ENCODE measurements at places on chromosomes 7 and 10.

DNA sequence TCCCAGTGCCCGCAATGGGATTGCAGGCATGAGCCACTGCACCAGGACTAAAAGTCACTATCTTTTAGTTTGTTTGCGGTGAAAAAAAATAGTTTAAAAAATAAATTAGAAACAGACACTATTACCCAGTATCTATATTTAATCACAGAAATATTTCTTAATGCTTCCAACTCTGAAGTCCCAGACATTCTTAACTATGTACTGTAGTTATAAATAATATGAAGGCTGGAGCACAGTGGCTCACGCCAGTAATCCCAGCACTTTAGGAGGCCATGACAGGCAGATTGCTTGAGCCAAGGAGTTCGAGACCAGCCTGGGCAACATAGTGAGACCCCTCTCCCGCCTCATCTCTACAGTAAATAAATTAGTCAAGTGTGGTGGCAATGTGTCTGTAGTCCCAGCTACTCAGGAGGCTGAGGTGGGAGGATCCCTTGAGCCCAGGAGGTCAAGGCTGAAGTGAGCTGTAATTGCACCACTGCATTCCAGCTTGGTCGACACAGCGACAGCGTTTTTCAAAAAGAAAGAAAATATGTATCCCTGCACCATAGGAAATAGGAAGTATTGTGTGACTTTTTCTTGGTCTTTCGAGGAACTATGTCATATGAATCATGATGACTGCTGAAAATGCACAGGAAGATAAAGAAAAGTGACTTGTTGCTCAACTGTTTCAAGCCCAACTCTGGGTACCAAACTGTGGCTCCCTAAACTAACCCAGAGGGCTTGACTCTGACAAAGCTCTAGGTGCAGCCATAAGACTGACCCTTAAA is 74.9 kb upstream of the STEAP1B start:
- DNase-seq: no peak

DNA sequence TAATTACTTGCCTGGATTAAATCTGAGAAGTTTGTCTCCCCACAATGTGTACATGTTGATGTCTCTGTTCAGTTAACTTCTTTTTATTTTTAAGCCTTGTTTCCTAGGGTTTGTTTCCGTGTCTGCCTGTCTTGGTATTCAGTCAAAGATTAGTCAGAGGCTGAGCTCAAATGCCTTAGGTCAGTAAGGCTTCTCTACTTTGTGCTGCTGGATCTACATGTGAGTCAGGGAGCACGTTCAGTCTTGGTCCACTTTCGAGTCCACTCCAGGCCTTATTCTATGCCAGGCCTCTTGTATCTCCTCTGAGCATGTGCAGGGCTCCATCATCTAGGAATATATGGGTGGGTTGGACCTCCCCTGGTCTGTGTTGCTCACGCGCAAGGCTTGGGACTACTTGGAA is 93.3 kb upstream of the FZD8 start:
- DNase-seq: no peak

DNA sequence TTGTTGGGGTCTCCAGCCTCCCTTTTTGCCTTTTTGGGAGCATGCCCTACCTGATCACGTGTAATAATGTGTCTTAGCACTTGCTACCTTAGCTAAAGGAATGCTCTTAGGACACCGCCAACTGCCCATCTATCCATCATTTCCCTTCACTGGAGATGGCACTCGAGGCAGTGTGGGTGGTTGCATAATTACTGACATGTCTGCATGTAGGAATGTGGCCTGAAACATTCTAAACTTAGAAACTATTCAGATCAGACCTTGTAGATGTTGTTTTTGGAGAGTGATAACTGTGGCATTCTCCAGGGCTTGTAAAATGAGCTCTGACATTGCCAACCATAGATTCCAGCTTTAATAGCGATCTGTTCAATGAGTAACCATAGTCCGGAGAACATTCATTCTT is 365.8 kb downstream of the BBS9 start:
- DNase-seq: no peak

DNA sequence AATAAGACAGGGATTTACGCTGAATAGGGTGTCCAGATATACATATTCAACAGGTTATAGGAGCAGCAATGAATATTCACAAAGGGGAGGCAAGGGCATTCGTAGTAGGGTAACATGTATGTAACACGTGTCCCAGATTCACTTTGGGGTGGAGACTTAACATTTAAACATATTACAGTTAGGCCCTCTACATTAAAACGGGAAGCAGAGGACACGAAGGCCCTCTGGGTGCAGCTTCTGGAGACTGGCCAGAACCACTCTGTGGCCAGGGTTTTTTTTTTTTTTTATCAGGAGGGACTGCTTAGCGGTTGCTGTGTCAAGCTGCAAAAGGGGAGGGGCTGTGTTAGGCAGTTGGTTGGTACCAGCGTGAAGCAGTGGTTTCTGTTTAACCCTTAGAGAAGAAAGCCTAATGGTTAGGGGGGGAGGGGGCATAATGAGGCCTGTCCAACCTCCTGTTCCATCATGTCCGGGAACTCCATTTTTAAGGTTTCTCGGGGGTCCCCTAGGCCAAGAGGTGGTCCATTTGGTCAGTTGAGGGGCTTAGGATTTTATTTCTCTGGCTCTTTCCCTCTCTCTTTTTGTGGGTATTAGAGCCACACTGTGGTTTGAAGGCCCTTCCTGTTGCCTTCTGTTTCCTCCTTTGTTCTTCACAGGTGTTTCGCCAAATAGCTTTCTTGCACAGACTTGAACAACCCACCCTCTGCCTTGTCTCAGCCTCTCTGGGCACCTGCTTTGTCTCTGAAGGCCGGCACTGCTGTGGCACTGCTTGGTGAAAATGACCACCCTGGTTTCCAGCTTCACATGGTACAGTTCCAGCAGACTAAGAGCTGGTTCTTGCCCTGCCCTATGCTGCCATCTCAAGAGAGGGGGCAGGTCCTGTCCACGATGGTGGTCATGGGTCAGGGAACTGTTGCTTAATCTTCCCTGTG is 26.4 kb downstream of the PRF1 start:
- DNase-seq: peak; percentile 63

DNA sequence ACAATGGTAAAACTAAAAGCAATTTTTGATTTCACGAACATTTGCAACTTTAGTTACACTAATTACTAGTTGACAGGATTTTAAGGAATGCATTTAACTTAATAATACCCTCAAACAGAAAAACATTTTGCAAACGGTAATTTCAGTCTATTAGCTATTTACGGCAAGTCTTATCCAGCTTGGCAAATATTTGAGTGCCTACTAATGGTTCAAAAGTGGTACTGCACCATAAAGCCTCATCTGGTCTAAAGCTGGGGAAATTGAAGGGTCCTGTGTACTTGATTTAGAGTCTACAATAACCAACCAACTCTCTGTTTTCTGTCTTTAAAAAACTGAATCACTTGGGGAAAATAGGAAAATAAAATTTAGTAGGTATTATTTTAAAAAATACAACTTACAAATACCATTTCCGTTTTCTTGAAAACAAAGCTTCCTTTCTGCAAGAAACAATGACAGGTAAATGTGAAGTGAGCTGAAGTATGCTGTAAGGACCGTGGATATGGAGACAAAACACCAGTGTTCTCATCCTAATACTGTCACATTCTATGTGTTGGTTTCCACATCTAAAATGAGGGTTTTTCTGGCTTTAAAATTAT is 142.3 kb downstream of the VPS50 start:
- no peak for DNase-seq

DNA sequence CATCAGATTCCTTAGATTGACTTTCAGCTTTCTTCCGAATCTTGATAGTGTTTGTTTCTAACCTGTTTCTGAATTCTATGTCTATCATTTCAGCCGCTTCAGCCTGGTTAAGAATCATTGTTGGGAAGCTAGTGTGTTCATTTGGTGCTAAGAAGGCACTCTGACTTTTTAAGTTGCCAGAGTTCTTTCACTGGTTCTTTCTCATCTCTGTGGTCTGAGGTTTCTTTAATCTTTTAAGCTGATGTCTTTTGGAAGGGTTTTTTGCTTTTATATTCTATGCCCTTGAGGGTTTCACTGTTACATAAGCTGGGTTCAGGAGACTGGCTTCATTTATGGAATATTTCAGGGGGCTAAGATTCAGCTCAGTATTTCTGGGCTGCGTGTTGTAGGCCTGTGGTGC is 104.5 kb upstream of the PRSS58 start:
- no peak for DNase-seq

DNA sequence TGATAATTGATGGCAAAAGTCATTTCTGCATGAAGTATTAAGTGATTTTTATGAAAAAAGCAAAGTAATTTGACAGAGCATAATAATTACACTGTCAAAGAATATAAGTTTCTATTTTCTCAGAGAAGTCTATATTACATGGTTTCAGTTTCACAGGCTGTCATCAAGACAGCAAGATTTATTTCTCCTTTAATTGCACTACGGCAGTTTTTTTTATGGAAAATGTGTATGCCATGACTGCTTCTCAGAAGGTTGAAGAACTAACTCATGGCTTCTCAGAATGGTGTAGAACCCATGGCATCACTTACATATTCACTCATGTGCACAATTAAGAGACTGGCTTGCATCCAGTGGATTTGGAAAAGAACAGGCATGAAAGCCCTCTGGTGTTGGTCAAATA is 870.3 kb upstream of the SORCS1 start:
- no peak for DNase-seq

DNA sequence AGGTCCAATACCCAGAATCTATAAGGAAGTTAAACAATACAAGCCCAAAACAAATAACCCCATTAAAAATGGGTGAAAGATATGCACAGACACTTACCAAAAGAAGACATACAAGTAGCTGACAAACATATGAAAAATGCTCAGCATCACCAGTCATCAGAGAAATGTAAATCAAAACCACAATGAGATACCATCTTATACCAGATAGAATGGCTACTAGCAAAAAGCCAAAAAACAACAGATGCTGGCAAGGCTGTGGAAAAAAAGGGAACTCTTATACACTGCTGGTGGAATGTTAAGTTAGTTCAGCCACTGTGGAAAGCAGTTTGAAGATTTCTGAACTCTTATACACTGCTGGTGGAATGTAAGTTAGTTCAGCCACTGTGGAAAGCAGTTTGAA is 331.1 kb downstream of the KIF20B start:
- no peak for DNase-seq

GRCh38 chr10:128814782-128815181 is 652.3 kb upstream of the MGMT start:
- no peak for DNase-seq

GRCh38 chr10:71501402-71501801 is 104.7 kb downstream of the CDH23 start:
- DNase-seq: no peak

GRCh38 chr10:35765066-35765527 is 123.0 kb upstream of the FZD8 start:
- no peak for DNase-seq

GRCh38 chr7:1403638-1404459 is 55.4 kb downstream of the MICALL2 start:
- no peak for DNase-seq

- DNase-seq: no peak
These were observed 710.1 kb downstream of the PARD3 start for GRCh38 chr10:34104829-34105572.

DNA sequence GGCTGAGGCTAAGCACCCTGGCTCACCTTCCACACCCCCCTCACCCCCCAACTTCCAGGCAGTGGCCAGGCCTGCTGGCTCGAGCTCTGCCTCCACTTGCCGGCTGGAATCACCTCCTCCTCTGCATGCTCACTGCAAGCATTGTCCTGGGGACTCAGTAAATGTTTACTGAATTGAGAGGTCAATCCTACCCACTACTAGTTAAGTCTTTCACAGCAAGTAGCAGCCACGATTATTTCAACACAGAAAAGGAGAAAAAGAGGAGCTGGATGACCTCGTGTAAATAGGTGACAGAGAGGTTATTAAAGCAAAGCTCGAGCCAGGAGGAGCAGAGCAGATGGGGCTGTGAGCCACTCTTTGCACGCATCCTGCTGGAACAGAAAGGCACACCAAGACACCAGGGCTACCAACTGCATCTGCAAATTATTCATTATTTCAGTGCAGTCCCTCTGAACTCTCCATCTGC is 32.1 kb downstream of the HIPK2 start:
- DNase-seq: no peak

GRCh38 chr10:72612203-72612826 is 13.6 kb downstream of the MICU1 start:
- no peak for DNase-seq

GRCh38 chr7:121109145-121109544 is 120.6 kb downstream of the CPED1 start:
- no peak for DNase-seq

GRCh38 chr7:46322937-46323336 is 401.9 kb upstream of the IGFBP3 start:
- no peak for DNase-seq

DNA sequence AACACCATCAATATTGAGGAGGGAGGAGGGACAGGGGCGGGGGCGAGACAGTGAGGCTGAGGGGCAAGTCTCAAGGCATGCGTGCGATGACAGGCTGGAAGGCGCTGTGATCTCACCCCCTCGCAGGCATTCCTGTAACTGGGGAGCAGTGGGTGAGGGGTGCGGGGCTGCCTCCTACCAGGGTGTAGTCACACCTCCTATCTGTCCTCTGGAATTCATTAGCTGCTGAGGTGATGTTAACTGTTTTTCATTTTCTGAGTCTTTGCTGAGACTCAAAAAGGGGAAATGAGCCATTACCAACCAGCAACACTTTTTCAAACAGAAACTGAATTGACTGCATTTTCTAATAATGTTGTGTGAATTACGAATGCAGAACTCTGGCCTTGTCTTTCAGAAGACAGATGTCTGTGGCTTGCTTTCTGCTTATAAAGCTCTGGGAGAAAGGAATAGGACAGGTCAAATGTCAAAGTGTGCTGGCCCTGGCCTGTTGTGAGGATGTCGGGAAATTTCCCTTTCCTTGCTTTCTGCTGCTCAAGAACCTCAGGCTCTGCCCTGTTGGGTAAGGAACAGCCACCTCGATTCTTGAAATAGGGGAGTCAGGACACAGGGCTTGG is 23.7 kb upstream of the CDH23 start:
- no peak for DNase-seq

- no peak for DNase-seq
These were observed 132.0 kb upstream of the MDFIC start for GRCh38 chr7:114789871-114790311.

DNA sequence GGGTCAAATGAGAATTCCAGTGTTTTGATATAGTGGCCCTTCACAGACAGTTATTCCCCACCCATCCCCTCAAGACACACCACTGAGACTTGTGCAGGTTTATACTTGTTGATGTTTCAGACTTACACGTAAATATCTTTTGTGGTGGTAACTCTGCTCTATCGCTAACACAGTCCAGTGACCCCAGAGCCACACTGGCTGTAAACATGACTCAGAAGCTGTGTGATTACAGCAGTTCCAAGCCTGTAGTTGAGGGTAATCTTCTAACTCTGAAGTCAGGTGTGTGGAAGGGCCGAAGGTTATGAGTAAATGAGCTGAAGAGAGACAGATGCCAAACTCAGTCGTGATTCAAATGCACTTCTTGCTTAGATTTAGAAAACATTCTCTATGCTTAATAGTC is 19.4 kb downstream of the NOBOX start:
- no peak for DNase-seq

DNA sequence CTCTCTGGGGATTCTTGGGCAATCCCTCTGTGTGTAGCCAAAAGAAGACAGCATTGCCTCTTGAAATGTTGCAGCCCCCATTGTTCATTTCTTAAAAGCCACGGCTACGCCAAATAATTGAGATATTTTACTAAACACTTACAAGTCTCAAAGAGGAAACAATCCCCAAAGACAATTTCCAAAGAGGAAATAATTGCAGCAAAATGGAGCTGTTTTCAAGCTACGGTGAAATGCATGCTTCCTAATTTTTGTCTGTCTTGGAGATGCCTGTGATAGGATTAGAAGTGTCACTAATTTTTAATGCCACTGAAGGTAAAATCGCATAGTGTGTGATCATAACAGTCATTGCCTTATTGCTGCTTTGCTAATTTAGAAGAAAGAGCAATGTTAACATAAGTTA is 72.9 kb upstream of the NAMPT start:
- no peak for DNase-seq

Measured in GM19239 (cell line).